NCI-H1694 treated with DMSO at 0.1 percent for 48 hours (cell line): ENCODE measurements at places on chromosomes 4 and X.

DNA sequence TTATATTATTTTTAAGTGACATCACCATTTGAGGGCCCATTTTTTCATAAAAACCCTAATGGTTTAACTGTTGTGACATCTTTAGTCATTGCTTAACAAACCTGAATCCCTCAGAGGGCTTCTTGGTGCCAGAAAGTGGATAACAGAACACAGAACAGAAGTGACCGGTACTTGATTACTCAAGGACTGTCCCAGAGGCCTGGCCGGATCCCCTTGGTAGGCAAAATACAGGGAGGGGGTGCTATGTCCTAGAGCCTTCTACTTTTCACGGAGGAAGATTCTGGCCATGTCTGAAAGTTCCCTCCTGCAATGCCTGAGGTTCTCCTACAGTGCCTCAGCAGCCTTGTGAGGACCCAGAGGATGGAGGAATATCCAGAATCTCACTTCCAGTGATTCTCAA lies 94.3 kb upstream of the DCLK2 start:
- DNase-seq: no peak

DNA sequence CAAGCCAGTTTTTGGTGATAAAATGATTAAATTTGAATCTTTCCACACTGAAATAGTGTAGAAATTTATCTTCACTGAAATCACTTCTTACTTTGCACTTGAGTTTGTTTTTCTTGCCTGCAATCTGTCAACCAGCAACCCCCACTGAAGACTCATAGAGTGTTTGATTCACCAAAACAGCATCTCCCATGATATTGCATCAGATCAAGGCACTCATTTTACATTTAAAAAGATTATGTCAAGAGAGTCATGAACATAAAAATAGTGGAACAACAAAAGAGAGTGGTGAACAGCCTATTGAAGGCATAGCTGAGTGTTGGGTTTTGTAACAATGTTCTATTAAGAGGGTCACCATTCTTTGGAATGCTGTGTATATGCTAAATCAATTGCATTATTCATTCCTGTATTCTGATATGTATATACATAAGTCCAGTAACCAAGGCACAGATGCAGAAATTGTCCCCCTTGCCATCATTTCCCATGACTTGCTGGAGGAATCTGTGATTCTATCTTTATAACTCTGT lies 1934.9 kb downstream of the ARAP2 start:
- no peak for DNase-seq

- no peak for DNase-seq
These were observed 910 bp downstream of the ANK2 start for GRCh38 chr4:113050371-113050755.

- no peak for DNase-seq
These were observed 15.0 kb downstream of the IDS start for GRCh38 chrX:149490100-149490499.

- DNase-seq: no peak
These were observed 11.4 kb downstream of the L1CAM start for GRCh38 chrX:153874366-153875125.
